CD4-positive, alpha-beta T cell treated with Interleukin-6 for 4 hours (primary cell): ENCODE measurements at places on chromosomes 16 and 17.

- DNase-seq, result no peak
These were observed 29.1 kb downstream of the EFCAB13 start for GRCh38 chr17:47352848-47353247.

DNA sequence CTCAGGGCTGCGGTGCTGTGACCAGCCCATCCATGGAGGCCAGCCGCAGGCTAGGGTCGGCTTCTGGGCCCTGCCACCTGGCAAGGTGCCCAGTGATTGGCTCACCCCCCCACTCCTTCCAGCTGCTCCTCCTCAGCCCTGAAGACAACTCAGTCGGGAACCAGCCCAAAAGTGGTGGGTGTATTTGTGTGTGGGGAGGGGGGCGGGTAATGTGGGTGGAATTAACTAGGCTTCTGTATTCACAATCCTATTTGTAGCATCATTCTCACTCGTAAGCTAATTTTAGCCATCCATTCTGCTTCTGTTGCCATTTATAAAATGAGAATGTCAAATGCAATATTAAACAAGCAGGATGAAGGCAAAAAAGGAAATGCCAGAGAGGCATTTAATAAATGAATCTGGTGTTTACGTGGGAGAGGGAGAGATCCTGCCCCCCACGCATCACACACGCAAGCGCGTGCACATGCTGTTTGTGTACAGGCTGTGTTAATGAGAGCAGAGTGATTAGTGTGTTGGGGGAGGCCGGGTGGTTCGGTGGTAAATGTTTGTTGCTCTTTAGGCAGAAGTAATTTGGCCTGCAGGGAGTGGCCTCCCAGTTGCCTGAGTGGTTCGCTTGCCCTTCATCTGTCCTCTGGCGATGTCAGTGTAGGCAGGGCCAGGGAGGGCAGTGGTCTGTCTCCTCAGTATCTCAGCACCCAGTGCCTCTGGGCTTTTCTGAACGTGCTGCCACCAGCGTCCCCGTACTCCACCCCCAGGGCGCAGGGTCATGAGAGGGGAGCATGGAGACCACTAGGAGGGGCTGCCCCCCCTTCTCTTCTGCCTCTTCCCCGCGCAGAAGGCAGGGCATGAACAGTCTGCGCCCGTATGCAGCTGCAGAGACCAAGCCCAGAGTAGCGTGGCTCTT lies 140.1 kb downstream of the CCDC182 start:
- peak; percentile 18 for DNase-seq

DNA sequence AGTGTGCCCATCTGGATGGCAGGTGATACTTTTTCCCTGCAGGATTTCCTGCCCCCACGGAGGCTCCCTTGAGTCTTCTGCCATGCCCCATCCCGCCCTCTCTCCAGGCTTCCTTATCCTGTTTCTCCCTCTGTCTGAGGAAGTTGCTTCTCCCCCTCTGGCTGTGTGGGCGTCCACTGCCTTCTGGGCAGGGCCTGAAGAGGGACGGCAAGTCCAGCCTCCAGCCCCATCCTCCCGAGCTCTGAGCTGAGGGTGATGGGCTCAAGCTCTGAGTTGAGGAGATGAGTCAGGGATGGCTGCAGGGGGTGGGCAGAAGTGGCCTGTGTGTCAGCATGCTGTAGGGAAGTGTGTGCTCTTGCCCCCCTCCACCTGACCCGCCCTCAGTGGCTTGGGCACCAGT lies 14.2 kb upstream of the RAP1GAP2 start:
- DNase-seq, result no peak

GRCh38 chr17:67489273-67489672 lies 112.2 kb downstream of the PITPNC1 start:
- no peak for DNase-seq

DNA sequence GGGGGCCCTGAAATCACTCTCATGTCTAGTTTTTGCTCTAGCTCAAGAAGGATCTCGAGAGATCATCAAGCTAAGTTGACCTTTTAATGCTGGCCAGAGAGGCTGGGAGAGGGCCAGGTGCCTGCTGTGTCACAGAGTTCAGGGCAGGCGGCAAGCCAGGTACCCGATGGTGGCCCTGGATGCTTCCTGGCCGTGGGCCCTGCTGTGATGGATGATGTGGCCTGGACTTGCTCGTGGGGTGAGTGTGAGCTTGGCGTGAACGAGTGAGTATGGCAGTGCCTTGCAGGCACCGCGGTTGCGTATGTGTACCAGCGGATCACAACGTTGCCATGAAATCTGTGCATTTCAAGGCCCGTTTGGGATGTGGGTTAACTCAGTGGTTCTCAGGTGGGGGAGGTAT lies 7.4 kb downstream of the IRF8 start:
- no peak for DNase-seq

GRCh38 chr17:4474093-4474492 lies 24.6 kb upstream of the SPNS2 start:
- no peak for DNase-seq

DNA sequence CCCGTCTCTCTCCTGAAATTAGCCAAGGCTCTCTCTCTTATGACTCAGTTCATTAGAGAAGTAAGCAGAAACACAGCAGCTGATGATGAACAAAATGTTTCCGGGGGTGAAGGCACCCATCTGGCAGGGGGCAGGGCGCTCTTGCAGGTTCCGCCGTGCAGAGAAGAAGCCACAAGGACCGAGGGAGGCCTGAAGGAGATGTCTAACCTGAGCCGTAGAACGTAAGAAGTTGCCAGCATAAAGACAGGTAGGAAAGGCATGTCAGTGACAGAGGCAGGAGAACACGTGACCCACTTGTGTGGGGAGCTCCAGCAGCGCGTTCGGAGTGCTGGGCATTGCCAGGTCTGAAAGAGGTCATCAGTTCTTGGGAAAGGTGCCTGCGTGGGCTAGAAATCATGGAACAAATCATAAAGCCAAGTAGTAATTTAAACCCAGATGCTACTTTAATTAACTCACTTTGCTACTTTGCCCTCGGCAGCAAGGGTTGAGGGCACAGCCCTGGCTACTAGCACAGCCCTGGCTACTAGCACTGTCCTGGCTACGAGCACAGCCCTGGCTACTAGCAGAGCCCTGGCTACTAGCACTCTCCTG lies 198.6 kb downstream of the RPTOR start:
- DNase-seq, result peak; percentile 87

DNA sequence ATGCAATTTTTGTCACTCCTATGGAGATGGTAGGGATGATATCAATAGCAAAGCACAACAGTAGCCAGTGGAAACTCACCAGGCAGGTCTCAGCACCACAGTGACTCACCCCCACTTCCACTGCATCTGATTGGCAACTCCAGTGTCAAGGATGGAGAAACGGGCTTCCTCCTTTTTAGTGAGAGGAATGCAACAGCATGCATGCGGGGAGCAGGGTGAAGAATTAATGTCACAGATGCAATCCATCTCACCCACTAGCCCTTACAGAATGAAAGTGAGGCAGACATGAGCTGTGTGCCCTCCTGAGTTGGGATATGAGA lies 467.0 kb upstream of the C16orf82 start:
- no peak for DNase-seq

DNA sequence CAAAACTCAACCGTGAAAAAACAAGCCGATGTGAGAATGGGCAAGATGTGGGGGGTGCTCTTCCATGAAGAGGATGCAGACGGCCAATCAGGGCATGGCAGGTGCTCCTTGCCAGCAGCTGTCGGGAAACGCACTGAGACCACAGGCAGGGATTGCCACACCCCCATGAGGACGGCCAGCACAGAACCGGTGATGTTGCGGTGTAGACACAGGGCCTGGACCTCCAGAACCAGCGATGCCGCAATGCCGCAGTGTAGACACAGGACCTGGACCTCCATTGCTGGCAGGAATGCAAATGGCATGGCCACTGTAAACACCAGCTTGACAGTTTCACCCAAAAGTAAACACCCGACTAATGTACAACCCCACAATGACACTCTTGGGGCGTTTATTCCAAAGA lies 164.9 kb downstream of the BANP start:
- no peak for DNase-seq

DNA sequence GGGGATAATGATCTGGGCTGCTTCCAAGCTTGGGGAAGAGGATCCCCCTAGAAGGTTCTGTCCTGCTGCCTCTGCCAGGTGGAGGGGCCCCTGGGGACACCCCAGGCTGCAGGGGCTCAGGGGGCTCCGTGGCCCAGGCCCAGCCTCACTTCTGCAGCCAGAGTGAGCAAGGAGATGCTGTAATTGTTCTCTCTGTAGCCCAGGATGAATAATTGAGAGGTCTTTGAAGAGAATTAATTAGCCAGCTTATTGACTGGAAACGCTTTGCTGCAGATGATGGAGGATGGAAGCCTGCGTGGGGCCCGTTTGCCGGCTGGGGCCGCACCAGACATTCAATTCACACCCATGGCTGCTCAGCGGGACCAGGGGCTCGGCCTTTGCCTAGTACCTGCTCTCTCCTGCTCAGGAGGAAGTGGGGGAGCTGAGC lies 38.5 kb downstream of the TMEM235 start:
- no peak for DNase-seq

GRCh38 chr16:23899869-23900268 lies 64.1 kb downstream of the PRKCB start:
- no peak for DNase-seq

- no peak for DNase-seq
These were observed 47.0 kb downstream of the MYO18A start for GRCh38 chr17:29133121-29133713.

GRCh38 chr17:52297230-52298010 lies 138.9 kb upstream of the CA10 start:
- no peak for DNase-seq

DNA sequence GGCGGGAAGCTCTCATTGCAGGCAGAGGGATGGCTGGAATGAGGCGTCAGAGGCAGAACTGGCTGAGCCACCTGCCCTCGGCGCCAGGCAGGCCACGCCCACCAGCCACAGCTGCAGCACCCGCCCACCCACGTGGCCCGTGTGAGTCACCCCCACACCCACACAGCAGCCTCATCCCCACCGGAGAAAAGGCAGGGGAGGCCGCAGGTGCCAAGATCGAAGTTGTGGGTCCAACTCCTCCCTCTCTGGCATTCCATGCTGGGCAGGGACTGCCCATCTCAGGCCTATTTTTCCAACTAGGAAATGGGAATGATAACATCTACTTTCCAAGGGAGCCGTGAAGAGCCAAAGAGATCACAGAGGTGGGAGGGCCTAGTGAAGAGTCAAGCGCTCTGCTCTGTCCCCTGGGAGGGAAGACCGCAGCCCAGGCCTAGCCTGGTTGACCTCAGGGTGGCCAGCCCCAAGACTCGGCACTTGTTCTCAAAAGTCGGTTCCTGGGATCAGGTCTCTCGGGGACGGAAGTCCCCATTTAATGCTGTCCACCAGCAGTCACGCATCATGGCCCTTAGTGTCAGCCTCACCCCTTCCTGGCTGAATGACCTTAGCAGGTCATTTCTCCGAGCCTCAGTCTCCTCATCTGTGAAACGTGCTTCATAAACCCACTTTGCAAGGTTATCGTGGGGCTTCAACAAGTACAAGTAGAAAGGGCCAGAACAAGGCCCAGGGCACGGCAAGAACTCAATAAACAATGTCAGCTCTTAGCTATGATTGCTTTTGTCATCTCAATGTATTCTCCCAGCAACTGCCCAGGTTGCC lies at the start of gene TRPV3:
TRPV3 (minus strand) TSS at position 45 of the 816 bp plus-strand sequence. CDS start 2,962 bp downstream, outside the sequence.
- peak; percentile 68 for DNase-seq

DNA sequence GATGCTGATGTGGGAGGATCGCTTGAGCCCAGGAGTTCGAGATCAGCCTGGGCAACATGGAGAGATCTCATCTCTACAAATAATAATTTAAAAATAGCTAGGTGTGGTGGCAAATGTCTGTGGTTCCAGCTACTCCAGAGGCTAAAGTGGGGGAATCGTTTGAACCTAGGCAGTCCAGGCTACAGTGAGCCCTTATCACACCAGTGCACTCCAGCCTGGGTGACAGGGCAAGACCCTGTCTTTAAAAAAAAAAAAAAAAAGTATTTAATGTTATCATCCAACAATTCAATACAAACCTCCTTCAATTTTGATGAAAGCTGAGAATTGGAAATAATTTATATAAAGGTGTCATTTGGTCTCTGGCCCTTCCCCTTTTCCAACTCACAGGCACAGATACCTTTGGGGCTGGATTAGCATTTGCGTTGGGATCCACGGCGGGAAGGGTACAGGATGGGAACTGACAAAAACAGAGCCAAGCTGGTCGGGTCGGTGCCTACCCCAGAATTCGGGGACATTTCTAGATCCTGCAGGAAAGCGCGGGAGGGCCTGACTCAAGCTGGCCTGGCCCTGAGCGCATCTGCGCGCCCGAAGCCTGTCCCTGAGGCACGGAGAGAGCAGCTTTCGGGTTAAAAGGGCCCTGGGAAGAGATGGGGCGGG lies 860 bp upstream of the DCAF7 start:
- DNase-seq, result no peak

- DNase-seq, result no peak
These were observed 218.6 kb upstream of the ASIC2 start for GRCh38 chr17:33511670-33512069.

GRCh38 chr17:62307196-62307595 lies 73.2 kb upstream of the EFCAB3 start:
- DNase-seq, result no peak

DNA sequence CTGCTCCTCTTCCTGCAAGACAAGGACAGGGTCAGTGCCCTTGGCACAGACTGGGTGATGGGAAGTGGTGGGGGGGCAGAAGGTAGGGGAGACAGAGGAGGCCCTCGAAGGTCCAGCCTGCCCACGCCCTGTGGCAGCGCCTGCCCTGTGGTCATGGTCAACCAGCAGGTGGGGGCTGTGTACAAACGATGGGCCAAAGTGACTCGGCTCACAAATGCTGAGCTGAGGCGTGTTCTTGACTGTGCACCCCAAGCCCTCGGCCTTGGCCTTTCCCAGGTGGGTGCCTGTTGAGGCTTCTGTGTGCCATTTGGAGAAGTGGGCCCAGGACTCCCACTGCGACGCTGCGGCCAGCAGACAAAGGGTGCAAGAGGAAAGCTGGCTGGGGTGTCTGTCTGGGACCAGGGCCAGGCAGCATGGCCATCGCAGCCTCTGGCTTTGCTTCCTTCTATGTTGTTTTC lies 22.6 kb downstream of the MXRA7 start:
- no peak for DNase-seq

GRCh38 chr16:629185-629832 lies 1.5 kb upstream of the WFIKKN1 start:
- DNase-seq, result no peak

DNA sequence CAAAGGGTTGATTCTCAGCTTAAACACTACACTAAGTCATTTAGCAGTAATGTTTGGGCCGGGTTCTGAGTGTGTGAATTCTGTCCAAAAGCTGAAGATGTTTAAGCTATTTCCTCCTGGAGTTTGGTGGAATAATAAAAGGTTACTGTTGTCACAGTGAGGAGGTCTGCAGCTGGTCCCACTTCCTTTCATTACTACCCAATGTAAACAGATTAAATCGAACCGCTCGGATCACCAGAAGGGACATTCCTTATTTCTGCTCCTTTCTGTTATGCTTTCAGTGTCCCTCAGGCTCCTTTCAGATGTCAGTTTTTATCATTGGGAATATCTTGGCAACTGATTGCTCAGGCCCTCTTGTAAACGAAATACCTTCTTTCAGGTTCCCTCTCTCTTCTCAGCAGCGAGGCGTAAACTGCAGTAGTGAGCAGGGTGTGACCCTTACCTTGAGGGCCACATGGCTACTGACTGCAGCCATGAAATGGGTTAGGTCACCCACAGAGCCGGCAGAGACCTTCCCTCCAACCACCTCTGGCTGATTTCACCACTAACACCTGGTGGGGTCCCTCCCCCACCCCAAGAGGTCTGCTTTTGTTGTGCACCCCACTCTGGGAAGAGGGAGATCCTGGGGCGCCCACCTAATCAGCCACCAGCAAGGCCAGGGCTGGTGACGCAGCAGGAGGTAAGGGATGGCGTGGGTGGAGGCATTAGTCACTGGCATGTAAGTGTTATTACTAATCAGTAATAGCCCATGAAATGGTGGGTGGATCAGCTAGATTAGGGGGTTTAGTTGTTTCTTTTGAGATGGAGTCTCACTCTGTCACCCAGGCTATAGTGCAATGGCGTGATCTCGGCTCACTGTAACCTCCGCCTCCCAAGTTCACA lies 117.6 kb downstream of the VPS53 start:
- DNase-seq, result no peak
